Cardiac septum (tissue), 1 donor: ENCODE measurements at places on chromosomes 6 and 20. TPM values are rescaled to one million over a fixed set of nuclear protein-coding genes. Genes with fewer than 3 reads are reported as not detected.

PLG gene
- not detected for total RNA-seq

LY6G6D gene
- total RNA-seq: not detected

DNA sequence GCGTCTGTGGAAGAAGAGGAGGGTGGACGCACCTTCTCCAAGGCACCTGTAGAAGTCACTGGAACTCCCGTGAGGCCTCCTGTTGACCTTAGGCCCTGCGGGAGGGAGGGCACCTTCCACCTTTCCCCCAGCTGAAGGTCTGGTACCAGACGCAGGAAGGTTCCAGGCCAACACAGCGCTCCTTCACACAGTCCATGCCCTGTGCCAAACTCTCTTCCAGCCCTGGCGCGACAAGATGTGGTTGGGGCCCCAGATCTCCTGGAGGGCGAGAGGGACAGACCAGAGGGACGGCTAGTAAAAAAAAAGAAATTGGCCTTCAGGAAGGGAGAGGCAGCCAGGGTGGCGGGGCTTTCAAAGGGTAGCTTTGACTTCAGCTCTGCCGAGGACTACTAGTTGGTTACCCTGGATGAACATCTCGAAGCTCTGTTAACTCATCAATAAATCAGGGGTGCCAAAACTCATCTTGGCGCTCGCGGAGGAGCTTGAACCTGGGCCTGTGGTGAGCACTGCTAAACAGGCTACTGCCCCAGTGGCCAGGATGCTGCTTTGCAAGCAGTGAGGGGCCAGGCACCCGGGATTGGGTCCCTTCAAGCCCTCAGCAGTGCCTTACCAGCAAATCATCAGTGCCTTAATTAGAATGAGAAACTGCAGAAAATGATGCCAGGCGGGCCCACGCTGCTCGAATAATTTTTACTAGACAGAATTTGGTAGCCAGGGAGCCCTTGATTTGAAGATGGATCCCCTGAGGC, 14.9 kb downstream of the AARS2 start:
- no peak for DNase-seq

VIP gene
- 0.67 TPM for total RNA-seq

DNA sequence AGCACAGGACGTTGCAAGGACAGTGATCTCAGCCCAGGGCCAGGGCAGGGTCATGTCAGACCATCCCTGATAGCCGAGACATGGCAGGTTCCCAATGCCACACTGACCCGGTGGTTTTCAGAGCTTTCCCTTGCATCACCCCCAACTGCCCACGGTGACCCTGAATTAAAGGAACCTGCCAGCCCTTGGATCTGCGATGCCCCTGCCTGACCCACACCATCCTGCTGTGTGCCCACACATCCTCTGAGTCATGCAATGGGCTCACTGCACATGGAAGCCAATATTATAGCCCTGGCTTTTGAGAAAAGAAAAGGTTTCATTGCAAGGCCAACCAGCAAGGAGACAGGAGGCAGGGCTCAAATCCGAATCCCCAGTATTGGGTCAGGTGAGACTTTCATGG, 132.6 kb upstream of the CST7 start:
- DNase-seq: no peak
